ENCODE measurements at places on chromosomes 16 and 17.

GRCh38 chr17:55348749-55349354 lies 72.8 kb downstream of the MMD start:
- H3K4me1 ChIP-seq, result peaks cover 6% of the 10 kb centered on the region
- H3K27me3 ChIP-seq, result no peaks in the 10 kb centered on the region
- no peaks in the 10 kb centered on the region for H3K36me3 ChIP-seq
- H3K27ac ChIP-seq, result no peak overlapping the region

GRCh38 chr17:2214929-2215615 lies 88.5 kb downstream of the SMG6 start:
- H3K36me3 ChIP-seq, result peaks cover 5% of the 10 kb centered on the region
- H3K27me3 ChIP-seq, result no peaks in the 10 kb centered on the region
- H3K4me3 ChIP-seq, result peak overlapping the region; percentile 66
- H3K27ac ChIP-seq, result peak overlapping the region; percentile 95

GRCh38 chr17:7705269-7706255 lies 560 bp downstream of the EFNB3 start:
- peaks cover 34% of the 10 kb centered on the region for H3K4me1 ChIP-seq
- H3K27ac ChIP-seq, result no peak overlapping the region
- no peak for DNase-seq
- H3K4me3 ChIP-seq, result peak overlapping the region; percentile 12
- peaks cover 81% of the 10 kb centered on the region for H3K27me3 ChIP-seq

GRCh38 chr17:66943484-66943883 lies 21.0 kb upstream of the CACNG4 start:
- no peak overlapping the region for H3K4me3 ChIP-seq
- no peaks in the 10 kb centered on the region for H3K36me3 ChIP-seq
- H3K27me3 ChIP-seq, result peaks cover 97% of the 10 kb centered on the region
- H3K27ac ChIP-seq, result no peak overlapping the region
- DNase-seq, result no peak
- H3K4me1 ChIP-seq, result peaks cover 9% of the 10 kb centered on the region

DNA sequence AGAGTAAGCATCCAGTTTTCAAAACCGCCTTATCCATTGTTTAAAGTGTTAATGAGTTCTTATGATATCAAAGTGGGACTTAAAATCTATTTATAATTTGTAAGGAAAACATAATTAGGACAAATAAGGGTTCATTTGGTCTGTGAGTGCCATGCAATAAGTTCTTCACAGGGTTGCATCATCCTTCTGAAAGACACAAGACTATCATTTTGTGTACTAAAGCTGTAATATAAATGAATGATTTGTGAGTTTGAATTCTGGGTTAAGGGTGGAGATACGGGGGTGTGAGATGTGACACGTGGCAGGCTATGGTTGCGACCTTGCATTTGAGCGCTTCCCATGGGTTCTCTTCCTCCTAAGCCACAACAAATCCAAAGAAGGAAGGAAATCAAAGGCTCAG lies 6.8 kb downstream of the GAN start:
- H3K4me1 ChIP-seq, result peaks cover 30% of the 10 kb centered on the region
- no peak overlapping the region for H3K4me3 ChIP-seq
- no peaks in the 10 kb centered on the region for H3K27me3 ChIP-seq
- H3K27ac ChIP-seq, result no peak overlapping the region
- DNase-seq, result no peak

DNA sequence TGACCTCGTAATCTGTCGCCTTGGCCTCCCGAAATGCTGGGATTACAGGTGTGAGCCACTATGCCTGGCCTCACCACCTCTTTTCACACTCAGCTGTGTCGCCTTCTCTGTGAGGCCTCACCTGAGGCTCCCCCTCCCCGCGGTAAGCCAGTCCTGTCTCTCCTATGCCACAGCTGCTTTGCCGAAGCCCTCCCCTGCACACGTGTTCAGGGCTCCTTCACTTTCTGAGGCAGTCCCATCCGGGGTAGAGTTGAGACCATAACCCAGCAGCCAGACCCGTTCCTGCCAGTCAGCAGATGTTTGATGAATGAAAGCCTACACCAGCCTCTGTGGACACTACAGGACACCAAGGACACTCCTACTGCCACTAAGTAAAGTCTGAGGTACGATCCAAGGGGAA lies 10.6 kb downstream of the USP7 start:
- H3K27ac ChIP-seq, result peak overlapping the region; percentile 79
- H3K4me3 ChIP-seq, result peak overlapping the region; percentile 67
- H3K4me1 ChIP-seq, result peaks cover 63% of the 10 kb centered on the region
- H3K36me3 ChIP-seq, result peaks cover 10% of the 10 kb centered on the region
- no peak for DNase-seq

- no peak overlapping the region for H3K4me3 ChIP-seq
- no peak for DNase-seq
- peaks cover 5% of the 10 kb centered on the region for H3K4me1 ChIP-seq
- peaks cover 12% of the 10 kb centered on the region for H3K36me3 ChIP-seq
Measured at GRCh38 chr16:2077016-2077415, 29.2 kb downstream of the TSC2 start.

- H3K4me1 ChIP-seq, result no peaks in the 10 kb centered on the region
- no peak for DNase-seq
- no peak overlapping the region for H3K4me3 ChIP-seq
- no peak overlapping the region for H3K27ac ChIP-seq
- H3K27me3 ChIP-seq, result no peaks in the 10 kb centered on the region
Measured at GRCh38 chr16:87223656-87224248, 93.4 kb downstream of the C16orf95 start.

GRCh38 chr17:50471009-50471905 lies 2.6 kb upstream of the CHAD start:
- peaks cover 22% of the 10 kb centered on the region for H3K27me3 ChIP-seq
- H3K4me1 ChIP-seq, result peaks cover 20% of the 10 kb centered on the region
- no peak overlapping the region for H3K27ac ChIP-seq
- DNase-seq, result no peak

DNA sequence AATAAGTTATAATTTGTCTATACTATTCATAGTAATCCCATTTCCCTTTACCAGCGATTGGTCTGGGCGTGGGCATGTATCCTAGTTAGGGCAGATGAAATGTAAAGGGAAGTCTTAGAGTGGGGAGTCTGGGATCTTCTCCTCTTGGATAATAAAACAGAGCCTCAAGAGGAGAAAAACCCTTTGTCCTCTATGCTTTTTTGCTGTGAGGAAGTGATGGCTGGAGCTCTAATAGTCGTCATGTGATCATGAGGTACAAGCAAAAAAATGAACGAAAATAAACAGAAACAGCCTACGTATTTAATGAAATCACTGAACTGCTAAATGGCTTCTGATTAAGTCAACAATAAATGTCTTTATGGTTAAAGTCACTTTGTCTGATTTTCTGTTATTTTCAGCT lies 26.8 kb downstream of the EFCAB5 start:
- no peaks in the 10 kb centered on the region for H3K27me3 ChIP-seq
- no peaks in the 10 kb centered on the region for H3K36me3 ChIP-seq
- H3K27ac ChIP-seq, result no peak overlapping the region
- H3K4me1 ChIP-seq, result no peaks in the 10 kb centered on the region

GRCh38 chr17:78878871-78879527 lies 24.0 kb downstream of the CEP295NL start:
- H3K27ac ChIP-seq, result peak overlapping the region; percentile 22
- no peak for DNase-seq
- peaks cover 62% of the 10 kb centered on the region for H3K27me3 ChIP-seq
- no peak overlapping the region for H3K4me3 ChIP-seq
- H3K36me3 ChIP-seq, result peaks cover 3% of the 10 kb centered on the region
- peaks cover 5% of the 10 kb centered on the region for H3K4me1 ChIP-seq

- DNase-seq, result no peak
- H3K36me3 ChIP-seq, result peaks cover 33% of the 10 kb centered on the region
- H3K27me3 ChIP-seq, result no peaks in the 10 kb centered on the region
- peaks cover 90% of the 10 kb centered on the region for H3K4me1 ChIP-seq
- peak overlapping the region; percentile 85 for H3K4me3 ChIP-seq
- H3K27ac ChIP-seq, result peak overlapping the region; percentile 97
Measured at GRCh38 chr16:84597931-84598351, 19.9 kb downstream of the COTL1 start.

GRCh38 chr17:77963441-77963840 lies 4.9 kb downstream of the TNRC6C start:
- no peak for DNase-seq
- H3K36me3 ChIP-seq, result peaks cover 13% of the 10 kb centered on the region
- no peak overlapping the region for H3K27ac ChIP-seq
- no peaks in the 10 kb centered on the region for H3K27me3 ChIP-seq
- peaks cover 78% of the 10 kb centered on the region for H3K4me1 ChIP-seq

DNA sequence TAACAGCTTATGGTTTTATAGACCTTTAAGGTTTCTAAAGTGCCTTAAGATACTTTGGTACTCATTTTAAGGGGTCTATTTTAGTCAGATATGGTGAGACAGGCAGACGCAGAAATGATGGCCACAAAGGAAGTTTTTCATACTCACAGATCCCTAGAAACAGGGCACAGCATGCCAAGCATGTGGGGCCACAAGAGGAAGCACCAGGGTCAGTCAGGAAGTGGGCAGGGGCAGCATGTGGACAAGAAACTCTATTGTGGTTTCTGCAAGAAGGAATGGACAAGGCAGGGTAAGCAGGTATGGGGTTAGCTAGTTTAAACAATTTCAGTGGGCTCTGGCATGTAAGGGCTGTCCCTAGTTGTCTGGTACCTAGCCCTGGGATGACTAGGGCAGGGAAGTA lies 8.5 kb downstream of the EFCAB3 start:
- peaks cover 44% of the 10 kb centered on the region for H3K27me3 ChIP-seq
- H3K4me1 ChIP-seq, result no peaks in the 10 kb centered on the region
- no peak for DNase-seq
- no peaks in the 10 kb centered on the region for H3K36me3 ChIP-seq
- H3K4me3 ChIP-seq, result no peak overlapping the region

DNA sequence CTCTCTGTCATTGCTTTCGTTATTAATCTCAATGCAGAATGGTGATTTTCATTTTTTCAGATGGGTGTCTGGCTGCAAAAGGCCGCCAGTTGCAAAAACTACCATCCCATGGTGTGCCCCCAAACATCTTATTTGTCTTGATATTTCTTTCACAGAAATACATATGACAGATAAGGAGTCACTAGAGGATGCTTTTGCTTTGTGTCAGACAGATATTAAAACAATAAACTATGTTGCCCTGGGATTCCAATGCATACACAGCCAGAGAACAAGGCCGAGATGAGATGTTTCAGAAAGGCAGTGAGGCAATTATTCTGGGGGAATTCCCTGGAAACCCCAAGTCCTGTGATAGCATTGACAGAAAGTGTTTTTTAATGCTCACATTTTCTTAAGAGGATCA lies 307.7 kb downstream of the RBFOX1 start:
- H3K27ac ChIP-seq, result no peak overlapping the region
- no peak for DNase-seq
- no peaks in the 10 kb centered on the region for H3K36me3 ChIP-seq

GRCh38 chr16:74865922-74866598 lies 91.4 kb upstream of the FA2H start:
- no peaks in the 10 kb centered on the region for H3K36me3 ChIP-seq
- no peaks in the 10 kb centered on the region for H3K27me3 ChIP-seq
- DNase-seq, result no peak
- peaks cover 8% of the 10 kb centered on the region for H3K4me1 ChIP-seq

- no peaks in the 10 kb centered on the region for H3K4me1 ChIP-seq
- H3K27ac ChIP-seq, result no peak overlapping the region
- H3K36me3 ChIP-seq, result no peaks in the 10 kb centered on the region
- H3K27me3 ChIP-seq, result peaks cover 75% of the 10 kb centered on the region
Measured at GRCh38 chr17:34482730-34483129, 96.7 kb upstream of the TMEM132E start.

- DNase-seq, result no peak
- peaks cover 5% of the 10 kb centered on the region for H3K4me1 ChIP-seq
- no peaks in the 10 kb centered on the region for H3K27me3 ChIP-seq
- H3K4me3 ChIP-seq, result no peak overlapping the region
- H3K36me3 ChIP-seq, result no peaks in the 10 kb centered on the region
Measured at GRCh38 chr17:17515934-17516930, 20.0 kb upstream of the RASD1 start.

GRCh38 chr16:30115238-30115637 lies 1.9 kb upstream of the GDPD3 start:
- no peak for DNase-seq
- H3K4me1 ChIP-seq, result peaks cover 14% of the 10 kb centered on the region
- H3K27me3 ChIP-seq, result no peaks in the 10 kb centered on the region
- no peak overlapping the region for H3K27ac ChIP-seq

DNA sequence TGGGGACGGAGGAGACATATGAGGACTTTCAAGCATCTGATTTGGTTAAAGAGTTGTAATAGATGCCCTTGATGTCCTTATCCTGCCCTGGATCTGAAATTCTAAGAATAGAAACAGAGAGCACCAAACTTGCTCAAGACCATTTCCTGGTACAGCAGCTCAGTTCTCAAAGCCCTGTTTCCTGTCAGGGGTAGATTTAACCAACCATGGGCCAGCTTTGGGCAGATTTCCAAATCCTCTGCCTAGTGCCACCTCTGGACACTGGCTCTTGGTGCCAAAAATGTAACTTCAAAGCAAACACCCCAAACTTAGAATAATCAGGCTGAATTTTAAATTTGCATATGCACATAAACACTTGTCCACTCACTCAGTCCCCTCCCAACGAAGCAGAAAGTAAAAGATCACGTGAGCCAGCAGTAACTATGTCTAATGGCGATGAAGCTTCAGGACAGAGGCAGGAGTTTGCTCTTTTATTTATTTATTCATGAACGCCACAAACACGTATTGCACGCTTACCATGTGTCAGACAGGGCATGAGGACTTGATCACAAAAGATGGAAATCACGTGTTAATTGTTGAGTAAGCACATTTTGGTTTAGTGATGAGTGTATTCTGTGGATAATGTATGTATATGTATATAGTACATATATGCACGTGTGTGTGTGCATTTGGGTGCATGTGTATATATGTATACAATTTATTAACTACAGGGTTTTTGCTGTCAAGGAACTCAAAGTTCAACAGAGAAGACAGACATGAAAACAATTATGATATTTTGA lies 23.1 kb upstream of the SDK2 start:
- peak overlapping the region; percentile 47 for H3K27ac ChIP-seq
- H3K4me3 ChIP-seq, result peak overlapping the region; percentile 37
- peaks cover 22% of the 10 kb centered on the region for H3K4me1 ChIP-seq
- H3K36me3 ChIP-seq, result peaks cover 2% of the 10 kb centered on the region

DNA sequence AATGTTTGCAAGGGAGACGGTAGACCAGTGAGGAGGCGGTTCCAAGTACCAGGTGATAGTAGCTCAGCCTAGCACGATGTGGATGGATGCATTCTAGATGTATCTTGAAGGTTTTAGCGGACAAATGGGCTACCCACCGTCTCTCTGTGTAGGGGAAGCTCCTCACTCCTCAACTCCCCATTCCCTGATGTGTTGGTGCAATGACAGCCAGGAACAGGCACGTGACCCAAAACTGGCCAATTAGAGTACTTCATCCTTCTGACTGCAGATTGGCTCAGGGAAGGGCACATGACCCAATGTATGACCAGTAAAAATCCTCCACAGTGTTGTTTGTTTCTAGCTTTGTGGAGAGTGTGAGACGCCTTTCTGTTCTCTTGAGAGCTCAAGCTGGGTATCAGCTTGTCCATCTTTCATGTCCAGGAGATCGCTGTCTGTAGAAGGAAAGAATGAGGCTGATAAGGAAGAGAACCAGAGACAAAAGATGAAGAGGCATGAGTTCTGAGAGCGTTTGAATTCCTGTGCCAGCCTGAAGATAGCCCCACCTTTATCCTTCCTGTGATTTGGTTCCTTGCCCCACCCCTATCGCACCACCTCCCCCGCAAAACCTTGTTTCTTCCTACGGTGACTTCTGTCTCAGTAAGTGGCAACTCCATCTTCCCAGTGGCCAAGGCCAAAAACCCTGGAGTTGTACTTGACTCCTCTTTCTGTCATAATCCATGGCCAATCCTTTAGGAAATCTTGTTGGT lies 2.3 kb upstream of the BORCS6 start:
- peaks cover 6% of the 10 kb centered on the region for H3K36me3 ChIP-seq
- no peak for DNase-seq
- H3K4me1 ChIP-seq, result peaks cover 24% of the 10 kb centered on the region
- H3K27ac ChIP-seq, result no peak overlapping the region

Data from central memory CD8-positive, alpha-beta T cell (primary cell).